Bone marrow (tissue), 2 donors: ENCODE measurements at places on chromosomes 16 and 17.

DNA sequence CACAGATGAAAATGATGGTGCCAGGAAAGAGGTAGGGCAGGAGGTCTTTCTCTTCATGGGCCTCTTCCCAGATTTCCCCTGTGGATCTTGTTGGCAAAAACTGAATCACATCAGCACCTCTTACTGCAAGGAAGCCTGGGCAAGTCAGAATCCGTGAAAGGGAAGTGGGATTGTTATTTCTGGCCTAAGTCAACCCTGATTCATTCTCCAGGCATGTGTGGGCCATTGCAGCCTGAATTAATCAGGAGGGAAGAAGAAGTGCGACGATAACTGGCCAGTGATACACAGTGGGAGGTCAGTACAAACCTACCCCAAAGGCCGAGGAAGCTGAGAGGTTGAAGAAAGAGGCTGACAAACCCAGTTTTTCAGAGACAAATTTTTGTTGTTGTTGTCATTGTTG, 17.9 kb upstream of the NSMCE1 start:
- DNase-seq, result no peak

GRCh38 chr17:77011173-77012011, 129.4 kb upstream of the SEC14L1 start:
- DNase-seq, result no peak

GRCh38 chr17:36645422-36645821, 44.0 kb downstream of the MRM1 start:
- DNase-seq, result no peak

DNA sequence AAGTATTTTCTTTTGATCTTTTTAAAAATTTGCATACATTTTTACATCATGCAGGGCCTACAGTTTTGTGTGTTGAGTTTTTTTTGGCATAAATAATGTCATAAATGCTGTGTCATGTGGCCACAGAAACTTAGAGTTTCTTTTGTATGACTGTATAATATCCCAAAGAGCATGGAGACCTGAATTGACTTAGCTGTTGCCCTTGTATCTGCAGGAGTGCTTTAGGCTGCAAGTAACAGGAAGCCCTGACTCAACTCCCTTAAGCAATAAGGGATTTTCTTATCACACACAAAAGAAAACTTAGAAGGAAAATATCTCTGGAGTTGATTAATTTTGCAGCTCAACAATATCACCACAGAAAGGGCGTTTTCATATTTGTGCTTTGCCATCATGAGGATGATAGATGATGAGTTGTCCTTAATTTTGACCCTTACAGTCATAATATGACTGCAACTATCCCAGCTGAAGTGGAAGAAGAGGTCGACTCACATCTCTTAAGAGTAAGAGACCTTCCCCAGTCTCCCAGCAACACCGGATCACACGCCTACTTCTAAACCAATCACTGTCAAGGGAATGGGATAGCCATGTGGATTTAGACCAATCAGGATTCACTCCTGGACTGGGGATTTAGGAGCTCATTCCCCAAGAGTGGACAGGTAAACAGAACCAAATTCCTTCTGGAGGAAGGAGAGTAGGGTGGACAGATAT, 138.9 kb downstream of the GSG1L start:
- no peak for DNase-seq

DNA sequence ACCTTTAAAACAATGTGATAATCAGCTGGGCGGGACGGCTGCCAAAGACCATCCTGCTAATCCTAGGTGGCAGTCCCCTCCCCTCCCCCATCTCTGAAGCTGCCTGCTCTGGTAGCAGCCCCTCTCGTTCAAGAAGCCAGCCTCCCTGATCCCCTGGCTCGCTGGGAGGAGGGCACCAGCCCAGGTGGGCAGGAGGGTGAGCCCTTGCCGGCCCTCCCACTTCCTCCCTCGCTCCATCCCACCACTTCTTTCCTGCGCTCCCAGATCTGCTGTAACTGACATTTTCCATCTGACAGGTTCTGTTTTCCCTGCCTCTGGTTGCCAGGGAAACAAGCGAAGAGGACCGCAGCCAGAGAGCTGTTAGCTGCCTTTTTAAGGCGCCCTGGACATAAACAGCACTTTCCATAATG, 155.7 kb upstream of the TNRC6C start:
- no peak for DNase-seq

DNA sequence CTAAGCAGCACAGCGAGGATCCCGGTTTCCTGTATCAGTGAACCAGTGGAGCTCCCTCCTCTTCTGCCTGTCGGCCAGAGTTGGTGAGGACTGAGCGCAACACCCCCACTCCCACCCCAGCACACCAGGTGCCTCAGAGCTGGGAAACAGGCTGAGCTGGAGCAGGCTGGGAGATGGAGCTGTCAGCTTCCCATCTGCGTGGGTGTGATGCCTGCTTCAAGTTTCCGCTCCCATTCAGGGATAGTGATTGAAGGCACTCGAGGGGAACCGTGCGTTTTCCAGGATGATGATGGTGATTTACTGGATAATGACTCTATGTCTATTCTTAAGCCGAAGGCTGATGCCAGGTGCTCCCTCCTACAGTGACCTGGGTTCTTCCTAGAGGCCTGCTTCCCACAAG, 144.5 kb downstream of the TMEM132E start:
- DNase-seq, result no peak
